Heart left ventricle (tissue), 16 donors: ENCODE measurements at places on chromosomes 6 and 20. TPM values are rescaled to one million over a fixed set of nuclear protein-coding genes. Genes with fewer than 3 reads are reported as not detected.

Gene BTN1A1
- total RNA-seq, result not detected

Gene GATA5
- total RNA-seq, result 5.7 TPM

Gene SRMS
- not detected for total RNA-seq

Gene RAD21L1
- total RNA-seq, result not detected

Gene PLEKHG1
- total RNA-seq, result 11.3 TPM

Gene MBOAT1
- 14.4 TPM for total RNA-seq

Gene SCRT2
- total RNA-seq, result not detected

Gene KCNQ5
- total RNA-seq, result not detected

Gene SLC35F1
- total RNA-seq, result 2.5 TPM

Gene CRIP3
- 33.1 TPM for total RNA-seq

Gene POU5F1
- 0.76 TPM for total RNA-seq

Gene ABCC10
- 18.3 TPM for total RNA-seq

Gene DPM1
- total RNA-seq, result 49.5 TPM

Gene PLCB4
- total RNA-seq, result 27.2 TPM

Gene SULF2
- total RNA-seq, result 17.4 TPM

Gene SLC17A3
- not detected for total RNA-seq

Gene NOX3
- not detected for total RNA-seq

Gene TCF15
- 7.3 TPM for total RNA-seq

Gene PSORS1C2
- not detected for total RNA-seq

Gene OOEP
- not detected for total RNA-seq

Gene GNRH2
- total RNA-seq, result not detected

Gene CD24
- 0.84 TPM for total RNA-seq

Gene TFB1M
- 23.5 TPM for total RNA-seq

Gene SALL4
- not detected for total RNA-seq

Gene KCNK16
- not detected for total RNA-seq

Gene SPATA25
- total RNA-seq, result 4.0 TPM

Gene NKAPL
- 4.5 TPM for total RNA-seq

Gene UST
- 2.3 TPM for total RNA-seq

Gene GPR6
- total RNA-seq, result not detected

Gene MRAP2
- total RNA-seq, result 0.21 TPM

Gene LINC00237
- total RNA-seq, result not detected

Gene ILRUN
- 109 TPM for total RNA-seq

Gene CPNE5
- total RNA-seq, result 28.4 TPM

Gene ARMH2
- total RNA-seq, result not detected

Gene LMBRD1
- total RNA-seq, result 53.6 TPM

Gene MLN
- total RNA-seq, result not detected

Gene SUN5
- not detected for total RNA-seq

Gene OR2H1
- total RNA-seq, result not detected

Gene CLPSL2
- total RNA-seq, result not detected

Gene C4B
- total RNA-seq, result 53.8 TPM

Gene TMEM200A
- total RNA-seq, result not detected

Gene COL21A1
- total RNA-seq, result 91.2 TPM

Gene CEP85L
- total RNA-seq, result 14.4 TPM

Gene PPP1R16B
- 8.4 TPM for total RNA-seq

Gene TFAP2A
- total RNA-seq, result 0.52 TPM

Gene MOXD1
- total RNA-seq, result 3.8 TPM

Gene PREX1
- 41.5 TPM for total RNA-seq

Gene ENPP3
- 0.72 TPM for total RNA-seq

Gene ZC2HC1B
- not detected for total RNA-seq

Gene TPBG
- total RNA-seq, result 4.5 TPM

Gene GLP1R
- 2.4 TPM for total RNA-seq
